ENCODE measurements at places on chromosomes 4 and X.
A peak's percentile ranks its signal among the peaks of the same experiment; 100 is the strongest.

GRCh38 chr4:78692822-78693170 is 83.4 kb upstream of the BMP2K start:
- DNase-seq: no peak

DNA sequence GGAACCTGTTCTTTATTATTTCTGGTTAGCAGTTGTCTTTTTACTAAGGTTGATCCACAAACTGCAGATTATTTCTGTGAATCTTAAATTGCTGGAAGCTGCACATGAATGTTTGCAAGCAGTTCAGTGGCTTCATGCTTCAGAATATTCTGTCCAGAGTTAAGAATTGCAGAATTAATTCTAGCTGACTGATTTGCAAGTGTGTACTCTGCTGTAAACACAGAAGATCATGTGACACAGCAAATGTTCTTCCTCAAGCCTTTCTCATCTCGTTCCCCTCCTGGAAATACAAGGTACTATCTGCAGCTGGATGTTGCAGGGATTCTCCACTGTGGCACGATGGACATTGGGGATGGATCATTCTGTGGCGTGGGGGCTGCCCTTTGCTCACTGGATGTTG is 16.8 kb upstream of the CLTRN start:
- DNase-seq: no peak

DNA sequence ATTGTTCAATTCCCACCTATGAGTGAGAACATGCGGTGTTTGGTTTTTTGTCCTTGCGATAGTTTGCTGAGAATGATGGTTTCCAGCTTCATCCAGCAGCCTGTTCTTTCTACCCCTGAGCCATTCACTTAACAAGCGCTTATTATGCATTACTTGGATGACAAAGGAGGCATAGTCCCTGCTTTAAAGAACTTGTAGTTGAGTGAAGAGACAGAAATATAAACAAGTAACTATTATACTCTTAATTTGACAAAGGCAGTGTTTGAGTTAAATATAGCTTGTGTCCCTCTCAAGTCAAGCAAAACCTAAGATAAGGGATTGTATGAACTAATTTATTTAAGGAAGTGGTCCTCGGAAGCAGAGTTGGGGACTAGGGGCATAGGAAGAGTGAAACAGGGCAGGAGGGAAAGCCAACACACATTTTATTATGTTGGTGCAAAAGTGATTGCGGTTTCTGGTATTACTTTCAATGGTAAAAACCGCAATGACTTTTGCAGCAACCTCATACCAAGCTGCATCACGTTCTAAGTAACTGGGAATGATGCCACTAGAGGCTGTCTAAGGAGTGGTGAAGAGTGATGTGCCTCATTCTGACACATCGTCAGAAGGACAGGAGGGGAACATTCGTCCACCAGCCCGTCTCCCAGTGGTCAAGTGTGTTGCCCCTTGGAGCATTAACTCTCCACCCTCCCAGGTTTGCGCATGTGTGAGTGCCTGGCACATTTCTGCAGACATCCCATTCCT is 41.8 kb downstream of the QDPR start:
- no peak for DNase-seq

GRCh38 chrX:538311-538710 is 92.3 kb upstream of the SHOX start:
- DNase-seq: no peak

DNA sequence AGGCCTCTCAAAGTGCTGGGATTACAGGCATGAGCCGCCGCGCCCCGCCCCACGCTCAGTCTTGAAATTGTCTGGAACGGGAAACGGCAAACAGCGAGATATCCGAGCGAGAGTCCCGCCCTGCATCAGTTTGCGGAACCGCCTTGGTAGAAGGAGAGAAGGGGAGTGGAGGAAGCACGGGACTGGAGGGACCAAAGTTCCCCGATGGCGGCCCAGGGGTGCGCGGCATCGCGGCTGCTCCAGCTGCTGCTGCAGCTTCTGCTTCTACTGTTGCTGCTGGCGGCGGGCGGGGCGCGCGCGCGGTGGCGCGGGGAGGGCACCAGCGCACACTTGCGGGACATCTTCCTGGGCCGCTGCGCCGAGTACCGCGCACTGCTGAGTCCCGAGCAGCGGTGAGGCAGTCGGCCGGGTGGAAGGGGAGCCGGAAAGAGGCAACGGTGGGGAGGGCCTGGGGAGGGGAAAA is at the start of gene BST1:
Gene BST1 (plus strand): TSS at position 125 of the 463 bp plus-strand sequence. CDS start 80 bp downstream, at position 205.
- no peak for DNase-seq

GRCh38 chr4:118729287-118730286 is 44.4 kb downstream of the METTL14 start:
- DNase-seq: peak; percentile 77

- DNase-seq: no peak
Observed at GRCh38 chrX:17453788-17454187, 78.8 kb downstream of the NHS start.

GRCh38 chr4:104025251-104025650 is 305.5 kb upstream of the TACR3 start:
- no peak for DNase-seq

DNA sequence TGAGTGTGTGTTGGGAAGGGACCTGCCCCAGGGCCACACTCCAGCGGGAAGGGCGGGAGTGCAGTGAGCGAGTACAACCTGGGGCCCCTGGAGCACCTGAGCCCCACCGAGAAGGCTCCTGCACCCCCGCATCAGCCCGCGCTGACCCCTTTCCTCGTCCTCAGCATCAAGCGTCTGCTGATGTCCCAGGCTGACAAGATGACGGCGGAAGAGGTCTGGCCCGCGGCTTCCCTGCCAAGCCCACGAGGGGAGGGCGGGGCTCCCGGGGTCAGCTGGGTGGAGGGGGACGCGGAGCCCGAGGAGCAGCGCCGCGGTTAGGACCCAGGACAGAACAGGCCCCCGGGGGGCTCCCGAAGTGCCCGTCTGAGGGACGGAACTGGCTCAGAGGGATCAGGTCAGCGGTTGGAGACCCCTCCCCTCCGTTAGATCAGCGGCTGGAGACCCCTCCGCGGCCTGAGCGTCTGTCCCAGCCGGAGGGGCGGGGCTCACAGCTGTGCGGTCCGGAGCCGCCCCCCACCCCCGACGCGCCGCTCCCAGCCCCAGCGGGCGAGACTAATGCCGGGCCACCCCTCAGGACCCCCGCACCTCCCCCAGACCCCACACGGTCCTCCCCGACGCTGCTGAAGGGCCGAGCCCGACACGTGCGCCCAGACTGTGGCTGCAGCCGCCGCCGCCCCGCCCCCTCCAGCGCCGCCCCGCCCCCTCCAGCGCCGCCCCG is 6.7 kb downstream of the MYL5 start:
- no peak for DNase-seq

DNA sequence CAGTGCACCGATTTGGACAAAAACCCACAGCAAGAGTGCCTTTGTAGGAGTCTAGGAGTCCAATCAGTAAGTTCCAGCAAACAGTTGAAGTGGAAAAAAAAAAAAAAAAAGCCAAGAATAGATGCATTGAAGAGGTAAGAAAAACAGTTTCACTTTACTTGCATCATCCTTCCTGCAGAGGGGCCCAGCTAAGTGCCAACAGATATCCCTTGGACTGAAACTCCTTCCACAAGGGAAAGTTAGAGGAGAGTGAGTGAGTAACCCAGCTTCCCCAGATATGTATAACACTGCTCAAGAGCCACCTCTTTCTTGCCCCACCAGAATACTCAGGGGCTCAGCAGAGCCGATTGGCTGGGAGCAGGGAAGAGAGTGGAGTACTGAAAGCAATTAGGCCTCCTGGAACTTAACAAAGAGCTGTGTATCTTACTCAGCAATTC is 617.7 kb upstream of the SMIM31 start:
- DNase-seq: no peak

- peak; percentile 95 for DNase-seq
Observed at GRCh38 chr4:40621592-40622512, 7.8 kb downstream of the RBM47 start.

- DNase-seq: peak; percentile 36
Observed at GRCh38 chr4:16225167-16225862, 956 bp downstream of the TAPT1 start.

- peak; percentile 77 for DNase-seq
Observed at GRCh38 chrX:38939067-38939466, 137.8 kb downstream of the MID1IP1 start.

GRCh38 chr4:109429545-109429944 is 4.1 kb upstream of the SEC24B start:
- no peak for DNase-seq

GRCh38 chr4:165541851-165542459 is 163.1 kb downstream of the CPE start:
- no peak for DNase-seq

GRCh38 chr4:156690572-156690971 is 281.0 kb downstream of the PDGFC start:
- DNase-seq: no peak

DNA sequence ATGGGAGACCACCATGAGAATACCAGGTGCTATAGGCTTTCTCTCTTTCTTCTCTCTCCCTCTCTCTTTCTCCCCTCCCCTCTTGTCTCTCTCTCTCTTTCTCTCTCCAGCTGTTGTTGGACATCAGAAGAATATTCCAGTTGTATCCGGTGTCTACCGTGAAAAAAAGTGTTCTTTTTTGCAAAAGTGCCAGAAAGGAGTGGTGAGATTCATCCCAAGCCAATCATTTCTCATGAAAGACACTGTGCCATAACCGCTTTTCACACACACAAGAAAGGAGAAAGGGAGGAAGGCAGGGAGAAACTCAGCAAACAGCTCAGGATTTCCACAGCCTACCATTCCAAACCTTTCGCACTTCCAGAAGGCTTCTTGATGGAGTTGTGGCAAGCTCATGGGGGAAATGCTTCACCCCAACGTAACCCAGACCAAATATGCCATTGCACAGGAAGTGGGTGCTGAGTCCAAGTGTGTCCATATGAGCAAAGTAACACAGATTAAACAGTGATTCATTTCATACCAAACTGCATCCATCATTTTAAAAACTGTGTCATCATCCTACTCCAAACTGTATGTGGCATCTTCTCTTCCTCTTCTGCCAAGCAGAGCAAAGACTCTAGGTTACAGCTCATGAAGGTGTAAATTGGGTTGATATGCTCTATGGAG is 224.0 kb downstream of the APBB2 start:
- DNase-seq: peak; percentile 93

DNA sequence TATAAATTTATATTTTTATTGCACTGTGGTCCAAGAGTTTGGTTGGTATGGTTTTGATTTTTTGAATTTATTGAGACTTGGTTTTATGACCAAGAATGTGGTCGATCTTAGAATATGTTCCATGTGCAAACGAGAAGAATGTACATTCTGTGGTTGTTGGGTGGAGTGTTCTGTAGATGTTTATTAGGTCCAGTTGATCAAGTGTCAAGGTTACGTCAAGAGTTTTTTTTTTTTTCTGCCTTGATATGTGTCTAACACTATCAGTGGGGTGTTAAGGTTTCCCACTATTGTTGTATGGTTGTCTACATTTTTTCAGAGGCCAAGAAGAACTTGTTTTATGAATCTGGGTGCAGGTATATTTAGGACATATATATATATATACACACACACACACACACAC is 10.8 kb downstream of the ETDB start:
- no peak for DNase-seq

DNA sequence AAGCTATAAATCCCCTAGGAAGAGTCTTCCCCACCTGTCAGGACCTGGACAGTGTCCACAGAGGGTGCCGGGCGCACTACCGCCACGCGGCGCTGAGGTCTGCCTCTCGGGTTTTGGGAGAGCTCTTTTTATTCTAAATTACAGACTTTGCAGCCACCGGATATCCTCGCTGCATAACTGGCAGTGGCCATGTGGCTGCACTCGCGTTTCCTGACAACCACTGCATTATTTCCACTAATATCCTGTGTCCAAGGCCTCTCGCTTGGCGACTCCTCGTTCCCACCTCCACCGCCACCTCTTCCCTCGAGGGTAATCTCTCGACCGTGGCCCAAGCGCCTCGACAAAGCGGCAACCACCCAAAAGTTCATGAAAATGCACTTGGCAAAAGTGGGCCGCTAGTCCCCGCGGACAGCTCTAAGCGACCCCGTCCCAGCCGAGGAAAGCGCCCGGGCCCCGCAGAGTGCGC is 512 bp upstream of the TMEM131L start:
- peak; percentile 28 for DNase-seq

DNA sequence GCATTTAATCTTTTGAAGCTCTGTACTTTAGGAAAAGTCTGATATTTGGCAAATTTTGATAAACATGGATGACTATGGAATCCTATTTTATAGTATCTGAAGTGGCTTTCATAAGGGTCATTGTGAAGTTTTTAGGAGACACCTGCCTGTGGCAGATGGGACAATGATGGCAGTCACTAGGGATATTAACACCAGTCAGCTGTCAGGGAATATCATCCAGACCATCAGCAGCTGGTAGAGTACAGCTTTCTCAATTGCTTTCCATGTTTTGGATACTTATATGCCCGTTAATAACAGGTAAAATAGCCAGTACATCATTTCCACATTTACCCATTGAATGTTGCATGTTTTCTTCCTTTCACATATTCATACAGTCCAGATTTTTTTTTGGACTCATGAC is 39.1 kb downstream of the NPNT start:
- DNase-seq: no peak

DNA sequence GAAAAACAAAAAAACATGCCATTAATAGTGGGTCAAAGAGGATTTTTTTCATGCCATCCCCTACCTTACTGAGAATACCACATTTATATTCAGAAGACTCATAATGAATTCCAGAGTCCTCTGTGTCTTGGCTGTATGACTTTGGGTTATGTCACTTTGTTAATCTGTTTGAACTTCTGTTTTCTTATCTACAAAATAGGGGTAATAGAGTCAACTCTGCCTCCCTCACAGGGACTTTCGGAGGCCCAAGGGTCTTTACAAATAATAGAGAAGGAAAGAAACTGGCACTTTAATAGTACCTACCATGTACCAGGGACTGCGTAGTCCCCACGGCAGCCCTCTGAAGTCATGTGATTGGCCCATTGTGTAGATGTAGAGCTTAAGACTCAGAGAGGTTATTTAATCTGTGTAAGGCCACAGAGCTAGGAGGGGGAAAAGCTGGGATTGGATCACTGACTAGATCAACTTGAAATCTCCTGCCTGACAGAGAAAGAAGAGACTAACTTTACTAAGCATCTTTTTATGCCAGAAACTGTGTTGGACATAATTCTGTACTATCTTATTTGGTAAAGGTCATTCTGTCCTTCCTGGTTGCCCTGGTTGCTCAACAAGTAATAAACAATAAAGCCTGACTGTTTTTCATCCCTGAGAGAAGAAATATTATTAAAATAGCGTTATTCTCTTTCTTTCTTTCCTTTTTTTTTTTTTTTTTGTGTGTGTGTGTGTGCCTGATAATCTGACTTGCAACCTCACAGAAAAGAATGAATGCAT is 59.6 kb downstream of the NFKB1 start:
- DNase-seq: no peak

- DNase-seq: no peak
Observed at GRCh38 chrX:125544031-125544660, 224.5 kb downstream of the TEX13C start.
